Thymus (tissue), 14 donors: ENCODE measurements at places on chromosomes 2 and 18. TPM values are rescaled to one million over a fixed set of nuclear protein-coding genes. Genes with fewer than 3 reads are reported as not detected.

- no peak overlapping the region for H3K4me3 ChIP-seq
- no peaks in the 10 kb centered on the region for H3K4me1 ChIP-seq
- no peak for DNase-seq
- H3K36me3 ChIP-seq: no peaks in the 10 kb centered on the region
- no peak overlapping the region for H3K27ac ChIP-seq
Measured at GRCh38 chr2:234919711-234920110, 32.1 kb upstream of the SH3BP4 start.

- no peak overlapping the region for H3K27ac ChIP-seq
- H3K4me3 ChIP-seq: no peak overlapping the region
- no peaks in the 10 kb centered on the region for H3K36me3 ChIP-seq
- no peaks in the 10 kb centered on the region for H3K4me1 ChIP-seq
Measured at GRCh38 chr2:238915596-238915995, 67.7 kb downstream of the TWIST2 start.

DNA sequence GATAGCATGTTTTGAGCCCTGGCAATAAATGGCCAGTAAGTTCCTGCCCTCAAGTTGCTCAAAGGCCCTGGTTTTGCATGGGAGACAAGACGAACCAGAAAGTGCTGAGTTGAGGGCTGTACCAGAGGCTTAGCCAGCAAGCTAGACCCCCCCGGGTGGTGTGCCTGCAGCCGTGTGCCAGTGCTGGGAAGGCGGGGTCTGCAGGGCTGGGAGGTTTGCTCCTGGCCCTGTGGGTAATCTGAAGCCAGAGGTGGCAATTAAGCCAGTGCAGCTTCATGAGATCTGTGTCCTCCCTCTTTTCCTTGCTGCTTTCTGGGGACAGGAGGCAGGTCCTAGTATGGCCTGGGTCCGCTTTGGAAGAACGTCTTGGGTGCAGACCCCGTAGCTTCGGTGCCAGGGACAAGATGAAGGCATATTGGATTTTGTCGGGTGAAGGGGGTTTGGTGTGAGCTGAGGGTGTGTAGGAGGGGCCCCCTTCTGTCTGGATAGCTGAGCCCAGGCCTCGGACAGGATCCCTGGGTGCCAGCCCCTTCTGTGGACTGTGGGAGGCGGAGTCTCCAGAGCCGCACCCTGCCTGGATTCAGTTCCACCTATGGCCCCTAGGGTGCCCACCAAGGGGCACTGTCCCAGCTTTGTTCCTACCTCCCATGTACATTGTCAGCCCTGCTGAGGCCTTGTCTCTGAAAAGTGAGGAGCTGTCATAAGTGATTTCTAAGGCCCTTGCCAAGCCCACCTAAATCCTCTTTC, 15.6 kb downstream of the ATOH8 start:
- peaks cover 74% of the 10 kb centered on the region for H3K27me3 ChIP-seq
- H3K4me1 ChIP-seq: peaks cover 21% of the 10 kb centered on the region
- no peaks in the 10 kb centered on the region for H3K36me3 ChIP-seq
- H3K4me3 ChIP-seq: no peak overlapping the region

GRCh38 chr2:96144481-96145035, 682 bp downstream of the DUSP2 start:
- H3K27ac ChIP-seq: peak overlapping the region; percentile 90
- no peak for DNase-seq
- H3K4me3 ChIP-seq: peak overlapping the region; percentile 84
- peaks cover 74% of the 10 kb centered on the region for H3K4me1 ChIP-seq

DNA sequence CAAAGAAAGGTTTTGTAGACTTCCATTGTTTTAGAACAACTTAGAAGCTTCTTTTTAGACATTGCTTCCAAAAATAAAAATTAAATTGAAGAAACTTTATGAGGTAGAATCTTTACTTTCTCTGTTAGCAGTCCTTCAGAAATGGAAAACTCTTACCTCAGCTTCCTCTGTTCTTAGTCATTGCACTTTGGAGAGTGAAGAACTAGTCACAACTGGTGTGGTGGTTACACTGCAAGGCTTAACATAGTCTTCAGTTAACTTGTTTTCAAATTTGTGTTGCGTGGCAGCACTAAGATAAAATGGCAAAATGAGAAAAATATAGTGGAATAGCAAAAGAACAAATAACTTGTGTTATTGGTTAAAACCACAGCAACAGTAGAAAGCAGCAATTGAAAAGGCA, 332.6 kb downstream of the KIAA1328 start:
- no peak for DNase-seq
- H3K27me3 ChIP-seq: no peaks in the 10 kb centered on the region
- no peak overlapping the region for H3K4me3 ChIP-seq
- no peak overlapping the region for H3K27ac ChIP-seq

DNA sequence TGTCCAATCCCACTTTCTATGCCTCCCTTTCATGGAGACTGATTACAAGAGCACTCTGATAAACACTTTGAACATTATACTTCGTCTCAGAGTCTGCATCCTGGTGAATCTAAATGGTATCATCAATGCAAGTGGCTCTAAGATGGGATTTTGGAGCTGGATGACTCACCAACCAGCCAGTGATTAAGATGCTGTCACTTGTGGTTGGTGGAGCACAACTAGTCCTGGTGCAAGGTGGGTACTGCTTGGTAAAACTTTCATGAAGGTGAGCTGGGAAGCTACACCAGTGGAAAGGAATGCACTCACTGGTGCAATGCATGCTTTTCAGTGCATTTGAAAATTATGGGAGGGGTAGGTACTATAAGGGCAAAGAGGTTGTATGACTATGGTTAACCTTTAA, 137.7 kb upstream of the TRIB2 start:
- H3K27ac ChIP-seq: no peak overlapping the region
- H3K4me3 ChIP-seq: no peak overlapping the region
- no peak for DNase-seq
- H3K4me1 ChIP-seq: no peaks in the 10 kb centered on the region
- H3K27me3 ChIP-seq: no peaks in the 10 kb centered on the region

- no peaks in the 10 kb centered on the region for H3K4me1 ChIP-seq
- H3K27me3 ChIP-seq: no peaks in the 10 kb centered on the region
- DNase-seq: no peak
- no peak overlapping the region for H3K4me3 ChIP-seq
- H3K36me3 ChIP-seq: no peaks in the 10 kb centered on the region
Measured at GRCh38 chr2:12536976-12537375, 179.8 kb upstream of the TRIB2 start.

The NEU4 gene
- total RNA-seq: 0.05 TPM

The LCT gene
- 1.1 TPM for total RNA-seq

DNA sequence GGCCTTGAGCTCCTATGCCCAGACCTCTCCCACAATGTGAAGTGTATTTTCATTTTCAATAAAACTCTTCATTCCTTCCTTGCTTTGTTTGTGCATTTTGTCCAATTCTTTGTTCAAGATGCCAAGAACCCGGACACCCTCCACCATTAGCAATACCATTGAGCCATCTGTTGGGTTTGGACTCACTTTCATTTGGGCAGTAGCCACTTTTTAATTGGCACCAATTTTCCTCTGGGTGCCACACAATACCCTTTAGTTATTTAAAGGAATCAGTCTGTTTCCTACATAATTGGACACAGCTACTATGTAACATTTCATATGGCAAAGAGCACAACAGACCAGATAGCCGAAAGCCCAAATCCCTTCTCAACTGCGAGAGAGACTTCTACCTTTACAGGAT, 22.5 kb upstream of the SLC35G4 start:
- DNase-seq: no peak
- no peaks in the 10 kb centered on the region for H3K36me3 ChIP-seq
- peaks cover 14% of the 10 kb centered on the region for H3K4me1 ChIP-seq
- H3K27ac ChIP-seq: no peak overlapping the region
- H3K27me3 ChIP-seq: no peaks in the 10 kb centered on the region
- no peak overlapping the region for H3K4me3 ChIP-seq

The BOK gene
- total RNA-seq: 2.5 TPM

The ZNF804A gene
- total RNA-seq: 0.09 TPM

- no peaks in the 10 kb centered on the region for H3K36me3 ChIP-seq
- no peak overlapping the region for H3K27ac ChIP-seq
- no peaks in the 10 kb centered on the region for H3K27me3 ChIP-seq
Measured at GRCh38 chr2:179655627-179656026, 205.8 kb downstream of the ZNF385B start.

The DSEL gene
- 3.0 TPM for total RNA-seq

GRCh38 chr18:71471963-71472725, 1072.0 kb downstream of the CBLN2 start:
- H3K27me3 ChIP-seq: no peaks in the 10 kb centered on the region
- no peaks in the 10 kb centered on the region for H3K36me3 ChIP-seq
- H3K4me3 ChIP-seq: no peak overlapping the region
- no peak overlapping the region for H3K27ac ChIP-seq
- DNase-seq: no peak

GRCh38 chr2:119680457-119681202, 1.6 kb downstream of the TMEM177 start:
- H3K4me3 ChIP-seq: no peak overlapping the region
- H3K36me3 ChIP-seq: peaks cover 9% of the 10 kb centered on the region
- H3K27me3 ChIP-seq: no peaks in the 10 kb centered on the region
- no peak for DNase-seq
- no peak overlapping the region for H3K27ac ChIP-seq

DNA sequence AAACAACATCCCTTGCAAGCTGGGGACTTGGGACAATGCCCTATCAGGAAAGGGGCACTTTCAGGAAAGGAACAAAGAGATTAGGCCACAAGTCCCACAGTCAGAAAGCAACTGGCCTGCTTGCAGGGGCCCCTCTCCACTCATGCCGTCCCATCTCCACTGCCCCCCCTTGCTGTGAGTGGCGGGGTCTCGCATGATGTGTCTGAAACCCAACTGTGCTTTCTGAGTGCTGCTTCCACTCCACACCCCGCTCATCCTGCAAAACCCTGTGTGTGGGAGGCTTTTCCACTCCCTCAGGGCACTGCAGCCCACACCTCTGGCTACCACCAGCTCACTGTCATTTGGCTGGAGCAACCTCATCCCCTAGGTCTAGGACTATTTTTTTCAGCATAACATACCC, 7.9 kb downstream of the HS6ST1 start:
- H3K36me3 ChIP-seq: peaks cover 69% of the 10 kb centered on the region
- H3K27ac ChIP-seq: no peak overlapping the region
- H3K4me1 ChIP-seq: peaks cover 19% of the 10 kb centered on the region

- peak within 1 kb of the TSS; percentile 26 for H3K4me3 ChIP-seq
- no peaks in the 10 kb centered on the region for H3K36me3 ChIP-seq
- H3K27me3 ChIP-seq: peaks cover 33% of the 10 kb centered on the region
- DNase-seq: no peak
Measured at GRCh38 chr18:69400253-69400975, at the start of gene DOK6. TSS of gene DOK6 (plus strand) at chr18:69400888.

DNA sequence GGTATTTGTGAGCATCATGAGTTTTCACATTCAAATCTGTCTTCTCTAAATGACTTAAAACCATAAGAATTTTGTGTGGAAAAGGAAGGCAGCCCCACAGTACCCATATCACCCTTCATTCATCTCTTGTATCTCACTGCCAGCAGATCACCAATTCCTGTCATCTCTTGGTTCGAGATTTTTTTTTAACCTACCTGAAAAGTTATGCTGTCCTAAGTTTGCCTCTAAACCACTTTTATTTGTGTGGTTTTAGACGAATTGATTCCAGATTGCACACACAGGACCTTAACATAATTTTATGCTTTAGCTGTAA, 32.0 kb downstream of the ABCG5 start:
- no peak for DNase-seq
- H3K4me1 ChIP-seq: no peaks in the 10 kb centered on the region
- no peaks in the 10 kb centered on the region for H3K27me3 ChIP-seq
- H3K4me3 ChIP-seq: no peak overlapping the region
- H3K27ac ChIP-seq: no peak overlapping the region
- no peaks in the 10 kb centered on the region for H3K36me3 ChIP-seq

DNA sequence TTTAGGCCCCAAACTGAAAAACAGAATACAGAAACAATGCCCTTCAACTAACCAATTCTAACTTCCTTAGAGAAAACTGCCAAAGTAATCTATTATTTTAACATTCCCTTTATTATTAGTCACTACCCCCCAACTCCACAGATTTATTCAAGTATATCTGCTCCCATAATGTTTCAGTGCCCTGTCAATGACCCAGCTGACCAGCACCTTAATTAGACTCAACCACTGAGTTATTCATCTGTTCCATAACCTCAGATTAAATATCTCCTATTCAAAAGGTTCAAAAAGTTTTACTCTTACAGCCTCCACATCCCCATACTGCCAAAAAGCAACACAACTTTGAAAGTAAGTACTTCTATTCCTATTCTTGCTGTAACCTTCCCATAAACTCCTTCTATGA, 202.4 kb downstream of the EXOC6B start:
- H3K27me3 ChIP-seq: no peaks in the 10 kb centered on the region
- H3K4me1 ChIP-seq: no peaks in the 10 kb centered on the region
- H3K36me3 ChIP-seq: no peaks in the 10 kb centered on the region
- no peak overlapping the region for H3K27ac ChIP-seq
- no peak for DNase-seq

- no peaks in the 10 kb centered on the region for H3K27me3 ChIP-seq
- H3K4me1 ChIP-seq: no peaks in the 10 kb centered on the region
Measured at GRCh38 chr18:31595121-31595771, 3.6 kb downstream of the TTR start.

GRCh38 chr2:190178066-190178722, 115.7 kb upstream of the MSTN start:
- H3K27me3 ChIP-seq: no peaks in the 10 kb centered on the region
- H3K4me3 ChIP-seq: no peak overlapping the region
- no peak for DNase-seq
- H3K4me1 ChIP-seq: peaks cover 12% of the 10 kb centered on the region
- H3K27ac ChIP-seq: no peak overlapping the region

The VIT gene
- total RNA-seq: 0.19 TPM

DNA sequence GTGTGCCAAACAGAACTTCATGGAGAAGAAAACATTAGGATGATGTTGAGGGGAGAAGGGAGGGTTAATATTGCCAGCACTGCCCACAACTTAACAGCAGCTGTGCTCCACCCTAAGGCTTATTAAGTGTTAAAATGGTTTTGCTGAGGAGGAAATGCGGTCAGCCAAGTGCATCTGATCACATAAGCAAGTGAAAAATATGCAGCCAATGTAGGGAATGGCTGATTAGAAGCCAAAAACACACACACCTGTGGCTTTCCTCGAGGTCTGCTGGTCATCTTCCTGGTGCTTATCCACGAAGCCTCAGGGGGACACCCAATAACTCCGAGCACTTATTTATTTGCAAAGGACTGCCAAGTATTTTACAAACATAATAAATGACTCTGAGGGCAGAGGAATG, 66.3 kb upstream of the GPR45 start:
- no peaks in the 10 kb centered on the region for H3K4me1 ChIP-seq
- no peak overlapping the region for H3K27ac ChIP-seq
- DNase-seq: no peak
- no peaks in the 10 kb centered on the region for H3K36me3 ChIP-seq
